Fibroblast of skin of scalp (primary cell): ENCODE measurements at places on chromosomes 4 and X.

- no peak for DNase-seq
These were observed 58.5 kb downstream of the PRPS1 start for GRCh38 chrX:107686792-107687191.

- DNase-seq: no peak
These were observed 24.4 kb upstream of the IRAK1 start for GRCh38 chrX:154044091-154044490.

DNA sequence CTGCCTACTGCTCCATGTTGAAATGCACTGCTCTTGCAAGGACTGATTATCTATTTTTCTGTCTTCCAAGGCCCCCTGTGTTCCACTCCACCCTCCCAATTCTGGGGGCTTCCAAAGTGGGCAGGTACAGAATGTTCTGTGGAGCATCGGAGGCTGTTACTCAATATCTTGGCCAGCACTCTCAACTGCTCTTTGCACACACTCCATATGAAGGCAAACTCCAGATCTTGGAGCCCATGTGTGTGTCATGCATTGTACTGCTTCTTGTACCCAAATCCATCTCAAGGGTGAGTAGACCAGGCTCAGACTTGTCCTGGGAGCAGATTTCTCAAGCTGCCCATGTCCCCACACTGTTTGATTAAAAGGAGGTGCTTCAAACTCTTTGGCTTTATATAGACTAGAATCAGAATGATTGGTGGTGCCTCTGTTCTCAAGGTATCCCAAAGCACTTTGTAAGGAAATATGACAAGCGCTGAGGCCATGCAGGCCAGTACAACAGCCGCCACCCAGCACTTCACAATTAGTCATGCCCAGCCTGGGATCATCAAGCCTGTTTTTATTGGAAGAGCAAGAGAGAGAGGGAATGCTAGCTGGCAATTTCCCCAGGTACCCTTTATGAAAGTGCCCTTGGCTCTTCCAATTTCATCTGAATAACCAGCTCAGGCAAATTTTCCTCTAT is 44.3 kb downstream of the AR start:
- DNase-seq: peak; percentile 13

GRCh38 chrX:104482757-104483156 is 83.2 kb upstream of the IL1RAPL2 start:
- DNase-seq: no peak

GRCh38 chr4:120694973-120695372 is 227.6 kb downstream of the PRDM5 start:
- peak; percentile 66 for DNase-seq

GRCh38 chrX:129006491-129006890 is 516.8 kb downstream of the SMARCA1 start:
- no peak for DNase-seq
